Foreskin keratinocyte (primary cell): ENCODE measurements at places on chromosomes 5 and 9. TPM values are rescaled to one million over a fixed set of nuclear protein-coding genes. Genes with fewer than 3 reads are reported as not detected.

- DNase-seq, result no peak
Observed at GRCh38 chr9:108436448-108436847, 419.3 kb downstream of the ACTL7B start.

DNA sequence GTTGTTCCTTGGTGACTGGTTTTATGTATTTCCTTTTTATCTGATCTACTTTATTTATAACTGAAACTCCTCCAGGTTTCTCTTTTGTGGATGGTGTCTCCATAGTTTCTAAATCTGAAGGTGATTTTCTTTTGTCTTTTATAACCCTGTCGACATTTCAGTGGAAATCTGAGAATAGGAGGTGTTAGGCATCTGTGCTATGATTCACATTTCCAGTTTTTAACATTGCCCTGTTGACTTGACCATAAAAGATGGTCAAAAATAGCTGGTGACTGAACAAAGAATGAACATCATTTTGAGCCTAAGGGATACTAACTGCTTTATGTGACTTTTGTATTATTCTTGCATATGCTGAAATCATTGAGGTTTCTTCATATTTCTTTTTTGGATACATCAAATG, 190.5 kb downstream of the PCSK1 start:
- no peak for DNase-seq

The GOLGA2 gene
- 47.5 and 53.6 TPM in 2 replicates for total RNA-seq

The SPACA9 gene
- total RNA-seq, result 2.5 and 3.1 TPM in 2 replicates

GRCh38 chr5:138408023-138408422, 30.8 kb upstream of the REEP2 start:
- DNase-seq, result no peak

The ABLIM3 gene
- 4.7 and 10.1 TPM in 2 replicates for total RNA-seq

GRCh38 chr5:142847898-142848790, 78.0 kb downstream of the ARHGAP26 start:
- DNase-seq, result no peak

- DNase-seq, result no peak
Observed at GRCh38 chr9:133201424-133202144, 7.5 kb downstream of the OBP2B start.

DNA sequence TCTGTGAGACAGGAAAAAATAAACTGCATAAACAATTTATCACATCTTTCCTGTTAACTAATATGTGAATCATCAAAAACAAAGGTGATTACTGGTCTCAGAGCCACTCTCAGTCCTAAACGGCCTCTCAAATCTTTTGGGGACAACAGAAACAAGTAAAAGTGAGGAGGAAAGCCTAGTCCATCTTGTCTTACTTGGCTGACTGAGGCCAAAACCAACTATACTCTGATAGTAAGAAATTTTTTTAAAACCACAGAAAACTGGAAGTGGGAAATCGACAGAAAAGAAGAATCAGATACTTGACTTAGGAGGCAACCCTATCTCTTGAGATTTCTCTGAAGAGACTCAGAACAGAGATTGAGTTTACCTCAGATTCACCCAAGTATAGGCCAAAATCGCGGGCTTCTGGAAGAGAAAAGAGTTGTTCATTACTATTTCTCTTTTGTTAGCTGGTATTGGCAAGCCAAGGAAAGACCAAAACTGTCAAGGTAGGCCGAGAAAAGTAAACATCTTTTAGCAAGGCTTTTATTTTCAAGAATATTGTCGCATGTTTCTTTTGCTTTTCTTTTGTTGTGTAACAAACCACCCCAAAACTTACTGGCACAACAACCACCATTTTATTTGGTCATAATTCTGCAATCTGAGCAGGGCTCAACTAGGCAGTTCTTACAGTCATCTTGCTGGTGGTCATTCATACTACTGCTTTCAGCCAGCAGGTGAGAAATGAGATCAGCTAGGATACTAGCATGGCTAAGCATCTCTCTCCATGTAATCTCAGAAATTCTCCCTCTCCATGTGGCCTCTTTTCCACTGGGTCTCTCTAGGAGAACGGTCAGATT, 46.1 kb downstream of the RFX3 start:
- DNase-seq, result no peak

The OLFM1 gene
- 0.07 and 0.21 TPM in 2 replicates for total RNA-seq
